ENCODE measurements at places on chromosomes 7 and 10.

DNA sequence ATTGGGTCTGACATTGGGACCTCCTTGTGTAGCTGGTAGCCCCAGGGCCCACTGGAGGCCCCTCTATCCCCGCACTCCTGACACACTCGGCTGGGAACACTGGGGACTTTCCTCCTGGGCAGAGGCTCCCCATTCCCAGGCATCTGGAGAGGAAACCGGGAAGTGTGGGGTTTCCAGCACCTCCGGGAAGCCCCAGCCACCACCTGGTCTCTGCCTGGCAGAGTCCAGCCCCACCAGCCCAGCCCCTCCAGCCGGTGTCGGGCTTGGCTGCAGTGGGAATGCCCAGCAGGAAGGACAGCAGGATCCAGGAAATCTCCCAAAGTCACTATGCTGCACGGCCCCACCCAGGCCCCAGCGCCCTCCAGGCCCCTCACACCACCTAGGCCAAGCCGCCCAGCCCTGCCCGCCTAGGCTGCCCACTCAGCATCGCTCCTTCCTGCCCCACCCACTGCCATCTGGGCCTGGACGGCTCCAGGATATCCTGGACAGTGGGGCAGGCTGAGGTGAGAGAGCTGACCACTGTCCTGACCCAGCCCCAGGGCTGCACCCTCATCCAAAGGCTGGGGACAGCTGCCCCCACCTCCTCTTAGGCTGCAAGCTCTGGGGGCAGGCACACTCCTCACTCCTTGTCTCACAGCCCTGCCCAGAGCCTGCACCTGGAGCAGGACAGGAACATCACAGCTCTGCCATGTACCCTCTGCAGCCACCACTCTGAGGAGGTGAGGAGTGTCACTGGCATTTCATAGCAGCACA, 11.8 kb downstream of the RASGEF1A start:
- no peaks in the 10 kb centered on the region for H3K36me3 ChIP-seq
- peak overlapping the region; percentile 65 for H3K4me3 ChIP-seq
- H3K4me1 ChIP-seq, result peaks cover 52% of the 10 kb centered on the region
- no peaks in the 10 kb centered on the region for H3K27me3 ChIP-seq
- H3K27ac ChIP-seq, result peak overlapping the region; percentile 91
- peak; percentile 12 for DNase-seq

- H3K27ac ChIP-seq, result no peak overlapping the region
- DNase-seq, result no peak
- no peaks in the 10 kb centered on the region for H3K27me3 ChIP-seq
- H3K4me3 ChIP-seq, result no peak overlapping the region
These were observed 21.7 kb downstream of the TRIM24 start for GRCh38 chr7:138481447-138482380.

DNA sequence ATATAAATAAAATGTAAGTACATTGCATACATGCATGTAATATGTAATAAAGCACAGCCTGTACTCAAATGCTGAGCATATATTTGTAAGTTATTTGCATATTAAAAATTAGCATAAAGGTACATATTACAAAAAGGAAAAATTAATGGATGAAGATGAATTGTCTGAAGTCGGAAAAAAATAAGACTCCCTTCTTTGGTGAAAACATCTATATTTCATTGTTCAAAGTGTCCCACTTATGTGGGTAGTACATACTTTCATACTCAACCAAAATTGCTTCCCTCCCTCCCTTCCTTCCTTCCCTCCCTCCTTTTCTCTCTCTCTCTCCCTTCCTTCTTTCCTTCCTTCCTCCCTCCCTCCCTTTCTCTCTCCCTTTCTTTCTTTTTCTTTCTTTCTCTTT, 498.1 kb downstream of the MAGI2 start:
- no peak for DNase-seq
- no peak overlapping the region for H3K4me3 ChIP-seq
- no peaks in the 10 kb centered on the region for H3K27me3 ChIP-seq
- no peaks in the 10 kb centered on the region for H3K4me1 ChIP-seq

GRCh38 chr10:33968983-33969382, 634.5 kb upstream of the NRP1 start:
- no peaks in the 10 kb centered on the region for H3K4me1 ChIP-seq
- no peaks in the 10 kb centered on the region for H3K36me3 ChIP-seq
- H3K27me3 ChIP-seq, result peaks cover 9% of the 10 kb centered on the region
- H3K27ac ChIP-seq, result no peak overlapping the region
- no peak overlapping the region for H3K4me3 ChIP-seq
- no peak for DNase-seq
